ENCODE measurements at places on chromosomes 12 and 14.

DNA sequence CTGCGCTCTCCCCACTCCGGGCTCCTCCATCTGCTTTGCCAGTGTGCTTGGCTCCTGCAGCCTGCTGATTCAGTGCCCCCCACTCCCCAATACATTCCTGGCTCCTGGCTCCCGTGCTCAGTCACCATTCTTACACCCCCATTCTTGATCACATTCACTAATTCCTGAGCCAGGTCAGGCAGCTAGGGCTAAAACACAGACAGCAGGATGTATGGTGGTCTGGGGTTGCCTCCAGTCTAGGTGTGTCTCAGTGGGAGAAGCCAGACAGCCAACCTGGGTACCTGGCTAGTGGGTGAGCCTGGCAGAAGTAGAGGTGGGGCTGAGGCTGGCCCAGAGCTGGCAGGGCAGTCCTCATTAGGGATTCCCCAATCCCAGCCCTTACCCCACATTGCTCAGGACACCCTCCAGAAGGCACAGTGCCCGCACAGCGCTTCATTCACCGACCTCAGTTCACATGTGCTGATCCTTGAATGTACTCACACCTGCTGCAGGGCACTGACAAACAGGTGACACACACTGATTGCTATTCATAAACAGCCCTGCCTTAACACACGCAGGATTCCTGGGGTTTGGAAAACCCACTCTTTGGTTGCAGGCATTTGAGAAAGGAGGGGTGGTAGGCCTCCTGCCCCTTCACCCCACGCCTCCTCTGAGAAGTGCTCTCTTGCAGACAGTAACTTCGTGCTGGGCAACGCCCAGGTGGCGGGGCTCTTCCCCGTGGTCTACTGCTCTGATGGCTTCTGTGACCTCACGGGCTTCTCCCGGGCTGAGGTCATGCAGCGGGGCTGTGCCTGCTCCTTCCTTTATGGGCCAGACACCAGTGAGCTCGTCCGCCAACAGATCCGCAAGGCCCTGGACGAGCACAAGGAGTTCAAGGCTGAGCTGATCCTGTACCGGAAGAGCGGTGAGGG is 1.7 kb downstream of the KCNH3 start:
- no peak for DNase-seq

DNA sequence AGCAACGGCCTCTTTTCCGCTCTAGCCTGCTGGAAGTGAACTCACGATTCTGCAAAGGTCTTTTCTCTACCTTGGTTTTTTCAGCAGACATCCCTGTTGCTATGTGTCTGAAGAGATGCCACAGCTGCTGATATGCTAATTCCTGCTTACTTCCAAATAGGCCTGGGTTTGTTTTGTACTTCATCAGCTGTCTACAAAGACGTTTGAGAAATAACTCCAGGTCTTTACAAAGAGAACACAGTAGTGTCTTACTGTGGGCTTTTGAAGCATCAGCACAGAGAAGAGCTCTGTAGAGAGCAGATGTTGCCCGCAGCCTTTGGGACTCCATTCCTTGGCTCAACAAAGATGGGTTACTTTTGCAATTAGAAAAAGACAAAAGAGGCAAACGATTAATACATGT is 1366.5 kb downstream of the AACS start:
- DNase-seq = no peak

DNA sequence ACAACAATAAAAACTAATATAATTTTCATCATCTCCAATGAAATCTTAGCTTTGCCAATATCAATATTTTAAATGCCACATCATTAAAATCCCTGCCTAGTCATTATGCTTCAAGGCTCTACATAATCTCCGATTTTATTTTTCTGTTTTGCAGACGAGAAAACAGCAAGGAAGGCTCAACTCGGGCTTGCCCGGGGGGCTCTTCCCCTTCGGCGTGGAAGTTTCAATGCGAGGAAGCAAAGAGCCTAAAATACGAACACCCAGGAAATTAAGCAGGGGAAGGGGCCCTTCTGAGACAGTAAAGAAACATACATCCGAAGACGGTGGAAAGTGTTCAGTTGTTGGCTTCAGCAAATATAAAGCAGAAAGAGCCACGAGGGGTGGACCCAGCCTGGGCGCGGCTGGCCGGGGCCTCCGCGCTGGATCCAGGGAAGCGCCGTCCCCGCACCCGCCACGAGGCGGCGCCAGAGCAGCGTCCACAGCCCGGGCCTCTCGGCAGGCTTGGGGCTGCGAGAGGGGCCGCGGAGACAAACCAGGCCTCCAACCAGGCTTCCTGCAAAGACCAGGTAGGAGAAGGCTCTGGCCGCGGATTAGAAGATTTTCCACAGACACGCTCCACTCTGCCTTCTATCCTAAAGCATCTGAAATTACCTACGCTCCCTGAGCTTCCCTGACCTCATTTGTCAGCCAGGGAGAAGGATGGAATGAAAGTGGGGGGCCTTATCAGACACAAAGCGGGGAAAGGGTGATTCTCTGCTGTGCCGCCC is 77.2 kb downstream of the SERPINA3 start:
- peak; percentile 27 for DNase-seq

DNA sequence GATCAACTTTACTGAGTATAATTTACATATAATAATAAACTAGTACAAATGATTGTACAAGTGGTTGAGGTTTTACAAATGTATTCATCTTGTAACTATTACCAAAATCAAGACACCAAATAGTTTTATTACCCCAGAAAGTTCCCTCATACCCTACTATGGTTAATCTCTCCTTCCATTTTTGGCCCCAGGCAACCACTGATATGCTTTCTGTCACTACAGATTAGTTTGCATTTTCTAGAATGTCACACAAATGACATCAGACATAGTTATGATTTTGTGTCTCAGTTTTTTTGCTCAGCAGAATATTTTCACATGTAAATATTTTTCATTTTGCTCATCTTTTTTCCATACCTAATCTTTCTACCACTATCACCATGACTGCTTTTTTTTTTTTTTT is 49.1 kb downstream of the TMX1 start:
- no peak for DNase-seq

DNA sequence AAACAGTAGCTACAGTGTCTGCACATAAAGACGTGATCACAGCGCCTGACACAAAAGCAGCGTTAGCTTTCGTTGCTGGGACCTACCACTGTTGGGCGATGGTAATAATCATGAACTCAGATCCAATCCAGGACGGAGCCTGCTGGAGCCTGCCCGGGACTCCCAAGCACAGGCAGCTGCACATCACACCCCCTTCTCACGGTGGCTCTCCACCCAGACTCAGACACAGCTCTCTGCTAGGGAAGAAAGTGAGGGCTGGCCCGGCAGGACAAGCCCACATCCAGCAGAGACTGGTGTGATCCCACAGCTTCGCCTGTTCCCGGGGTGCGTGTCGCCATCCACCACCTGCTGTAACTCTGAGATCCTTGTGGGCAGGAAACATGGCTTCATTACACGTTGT is 49.9 kb upstream of the FOXN3 start:
- DNase-seq = no peak

DNA sequence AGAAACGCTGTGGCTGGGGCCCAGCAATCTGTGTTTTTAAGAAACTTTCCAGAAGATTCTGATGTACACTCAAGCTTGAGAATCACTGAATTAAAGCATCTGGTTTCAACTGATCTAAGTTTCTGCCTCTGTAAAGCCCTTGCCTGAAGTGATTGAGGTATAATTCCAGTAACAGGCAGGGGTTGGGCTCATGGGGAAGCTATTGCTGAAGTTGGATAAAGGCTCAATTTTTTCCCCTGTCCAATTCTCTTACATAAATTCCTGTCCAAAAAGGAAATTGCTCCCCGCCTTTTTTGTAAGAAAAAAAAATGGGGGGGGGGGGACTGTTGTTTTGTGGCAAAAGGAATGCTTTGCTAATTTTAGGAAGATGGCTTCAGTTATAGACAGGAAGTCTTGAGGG is 337.4 kb downstream of the NUAK1 start:
- no peak for DNase-seq

- no peak for DNase-seq
Measured at GRCh38 chr14:55587847-55588246, 7.8 kb downstream of the KTN1 start.

GRCh38 chr12:31588976-31589375 is 2.0 kb downstream of the DENND5B start:
- no peak for DNase-seq

DNA sequence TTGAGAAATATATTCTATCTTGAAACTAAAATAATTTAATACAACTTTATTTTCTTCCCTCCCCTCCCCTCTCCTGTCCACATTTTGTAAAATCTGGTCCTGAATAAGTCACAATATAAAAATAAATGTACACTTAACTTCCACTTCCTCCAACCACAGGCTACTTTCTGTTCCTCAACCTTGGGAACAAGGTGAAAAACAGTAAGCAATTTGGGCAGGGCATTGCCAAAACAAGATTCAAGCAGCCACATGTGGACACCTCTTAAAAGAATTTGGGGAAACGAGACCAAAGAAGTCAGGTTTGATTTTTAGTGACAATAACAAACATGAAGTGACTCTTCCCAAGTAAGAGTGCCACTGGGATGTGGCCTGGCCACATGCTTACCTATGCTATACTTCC is 115.7 kb downstream of the PTPRQ start:
- no peak for DNase-seq

- no peak for DNase-seq
Measured at GRCh38 chr14:100546051-100546443, 41.2 kb downstream of the BEGAIN start.
